ENCODE measurements at places on chromosomes 11 and 22.

- DNase-seq = no peak
Measured at GRCh38 chr11:130128626-130129025, 31.0 kb upstream of the ST14 start.

DNA sequence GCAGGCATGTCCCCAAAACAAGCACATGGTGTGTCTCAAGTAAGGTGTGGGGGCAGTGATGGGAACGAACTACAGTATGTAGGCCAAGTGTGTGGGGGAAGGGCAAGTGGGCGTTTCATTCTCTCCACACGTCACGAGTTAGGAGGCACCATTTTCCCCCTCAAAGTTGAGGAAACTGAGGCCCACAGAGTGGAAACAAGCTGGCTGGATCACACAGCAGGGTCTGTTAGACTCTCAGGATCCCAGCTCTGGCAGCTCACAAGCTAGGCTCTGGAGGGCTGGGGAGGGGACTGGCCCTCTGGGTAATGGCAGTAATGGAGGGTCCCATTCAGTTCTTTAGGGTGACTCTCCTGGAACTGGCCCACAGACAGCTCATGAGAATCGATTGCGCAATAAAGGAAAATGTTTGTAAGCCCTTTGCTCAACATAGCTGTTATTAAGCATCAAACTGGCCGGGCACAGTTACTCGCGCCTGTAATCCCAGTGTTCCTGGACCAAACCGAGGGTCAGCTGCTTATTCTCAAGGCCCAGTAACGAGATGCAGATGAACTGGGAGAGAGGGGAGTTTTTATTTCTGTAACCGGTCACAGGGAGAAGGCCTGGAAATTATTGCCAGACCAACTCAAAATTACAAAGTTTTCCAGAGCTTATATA is 24.1 kb upstream of the TUB start:
- no peak for DNase-seq

GRCh38 chr11:121499405-121499804 is 46.6 kb upstream of the SORL1-AS1 start:
- no peak for DNase-seq

DNA sequence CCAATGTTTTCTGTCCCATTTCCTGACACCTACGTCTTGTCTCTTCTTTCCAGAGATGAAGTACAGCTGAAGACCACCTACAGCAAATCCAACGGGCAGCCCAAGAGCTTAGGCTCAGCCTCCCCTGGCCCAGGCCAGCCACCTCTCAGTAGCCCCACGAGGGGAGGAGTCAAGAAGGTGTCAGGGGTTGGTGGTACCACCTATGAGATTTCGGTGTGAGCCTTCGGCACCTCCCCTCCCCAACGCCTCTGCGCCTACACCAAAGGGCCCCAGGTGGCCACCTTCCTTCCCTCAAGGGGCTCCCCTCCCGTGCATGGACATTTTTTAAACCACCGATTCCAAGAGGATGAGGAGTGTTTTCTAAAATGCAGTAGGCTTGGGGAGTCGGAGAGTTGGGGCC is 12.2 kb downstream of the MED19 start:
- DNase-seq = no peak

DNA sequence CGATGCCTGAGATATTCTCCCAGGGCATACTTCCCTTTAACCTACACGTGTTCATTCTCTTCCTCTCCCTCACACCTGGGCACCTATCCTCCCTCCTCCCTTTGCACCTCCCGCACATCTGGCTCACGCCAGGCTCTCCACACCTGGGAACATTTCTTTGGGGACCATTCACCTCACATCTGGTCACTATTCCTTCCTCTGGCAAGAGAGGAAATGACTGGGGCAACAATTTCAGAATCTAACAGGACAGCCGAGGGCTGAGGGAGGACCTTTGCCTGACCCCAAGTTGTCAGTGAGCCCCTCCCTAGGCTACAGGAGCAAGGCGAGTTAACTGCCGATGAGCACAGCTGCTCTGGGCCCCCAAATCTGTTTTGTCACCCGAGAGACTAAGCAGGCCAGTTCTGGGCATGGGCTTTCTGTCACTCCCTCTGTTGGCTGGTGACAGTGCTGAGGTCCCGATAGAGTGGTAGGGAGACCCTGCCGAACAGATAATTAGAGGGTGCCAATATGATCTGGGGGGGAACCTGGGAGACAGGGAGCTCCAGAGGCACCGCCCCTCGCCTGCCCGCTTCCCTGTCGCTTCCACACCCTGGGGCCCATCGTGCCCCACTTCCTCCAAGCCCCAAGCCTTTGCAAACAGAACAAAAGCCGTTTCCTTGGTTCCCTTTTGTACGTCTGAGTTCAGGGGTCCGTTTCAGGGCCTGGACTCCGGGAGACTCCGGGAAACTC is 45.6 kb downstream of the EIF3F start:
- DNase-seq = no peak

- DNase-seq = no peak
Measured at GRCh38 chr11:108965306-108966001, 300.6 kb downstream of the DDX10 start.

DNA sequence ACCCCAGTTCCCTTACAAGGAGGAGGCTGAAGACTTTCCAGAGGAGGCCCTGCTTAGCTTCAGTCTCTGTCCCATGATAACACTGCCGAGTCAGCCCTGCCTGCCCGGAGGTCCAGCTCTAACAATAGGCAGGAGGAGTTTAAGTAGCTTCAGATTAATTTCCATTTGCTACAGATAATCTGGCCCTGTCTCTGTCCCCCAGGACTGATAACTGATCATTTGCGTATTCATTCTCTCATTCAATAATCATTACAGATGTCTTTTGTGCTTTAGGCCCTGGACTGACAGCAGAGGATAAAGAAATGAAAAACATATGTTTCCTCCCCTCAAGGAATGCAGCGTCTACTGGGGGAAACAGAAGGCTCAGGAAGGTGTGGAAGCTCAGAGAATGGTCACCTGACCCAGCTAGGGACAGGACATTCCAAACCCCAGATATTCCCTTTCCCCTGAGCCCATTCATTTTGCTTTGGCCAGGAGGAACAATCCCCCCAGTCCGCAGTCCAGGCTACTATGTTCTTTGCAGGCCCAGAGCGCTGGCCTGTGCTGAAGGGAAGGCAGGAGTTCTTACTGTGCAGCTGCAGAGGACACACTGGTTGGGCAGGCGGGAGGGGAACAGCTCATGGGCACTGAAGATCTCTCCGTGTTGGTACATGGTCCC is 20.8 kb downstream of the CHRDL2 start:
- no peak for DNase-seq

DNA sequence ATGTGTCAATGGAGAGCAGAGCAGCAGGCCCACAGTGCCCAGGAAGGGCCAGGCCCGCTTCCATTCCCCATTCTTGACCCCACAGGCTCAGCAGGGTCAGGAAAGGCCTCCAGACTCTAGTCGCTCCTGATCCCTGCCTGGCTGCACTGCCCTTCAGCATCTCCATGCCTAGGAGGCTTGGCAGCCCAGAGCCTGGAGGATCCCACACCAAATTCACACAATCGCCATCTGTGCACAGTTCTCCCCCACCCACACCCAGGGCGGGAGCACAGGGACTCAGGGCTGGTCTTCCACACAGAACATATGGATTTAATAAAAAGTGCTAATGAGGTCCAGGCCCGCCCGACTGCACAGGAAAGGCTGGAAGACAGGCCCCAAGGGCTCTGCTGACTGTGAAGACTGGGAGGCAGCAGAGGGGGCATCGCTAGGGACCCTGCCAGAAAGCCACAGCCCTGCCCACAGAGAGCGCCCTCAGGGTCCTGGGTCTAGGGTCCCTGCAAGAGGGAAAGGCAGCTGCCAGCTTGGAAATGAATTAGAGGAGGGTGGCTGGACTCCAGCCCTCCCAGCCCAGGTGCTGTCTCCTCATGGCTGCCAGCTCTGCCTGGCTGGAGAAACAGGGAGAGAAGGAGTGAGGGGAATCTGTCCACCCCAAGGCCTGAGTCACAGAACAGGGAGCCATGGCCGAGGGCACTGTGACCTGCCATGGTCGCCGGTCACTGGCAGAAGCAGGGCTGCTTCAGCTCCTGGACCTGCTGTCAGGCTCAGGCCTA is 39.7 kb downstream of the DKK3 start:
- DNase-seq = no peak

Measured in NCI-H1436 treated with DMSO at 0.1 percent for 48 hours (cell line).